Activated T-cell treated with anti-CD3 and anti-CD28 coated beads for 4 hours (primary cell): ENCODE measurements at places on chromosomes 11 and 22.

DNA sequence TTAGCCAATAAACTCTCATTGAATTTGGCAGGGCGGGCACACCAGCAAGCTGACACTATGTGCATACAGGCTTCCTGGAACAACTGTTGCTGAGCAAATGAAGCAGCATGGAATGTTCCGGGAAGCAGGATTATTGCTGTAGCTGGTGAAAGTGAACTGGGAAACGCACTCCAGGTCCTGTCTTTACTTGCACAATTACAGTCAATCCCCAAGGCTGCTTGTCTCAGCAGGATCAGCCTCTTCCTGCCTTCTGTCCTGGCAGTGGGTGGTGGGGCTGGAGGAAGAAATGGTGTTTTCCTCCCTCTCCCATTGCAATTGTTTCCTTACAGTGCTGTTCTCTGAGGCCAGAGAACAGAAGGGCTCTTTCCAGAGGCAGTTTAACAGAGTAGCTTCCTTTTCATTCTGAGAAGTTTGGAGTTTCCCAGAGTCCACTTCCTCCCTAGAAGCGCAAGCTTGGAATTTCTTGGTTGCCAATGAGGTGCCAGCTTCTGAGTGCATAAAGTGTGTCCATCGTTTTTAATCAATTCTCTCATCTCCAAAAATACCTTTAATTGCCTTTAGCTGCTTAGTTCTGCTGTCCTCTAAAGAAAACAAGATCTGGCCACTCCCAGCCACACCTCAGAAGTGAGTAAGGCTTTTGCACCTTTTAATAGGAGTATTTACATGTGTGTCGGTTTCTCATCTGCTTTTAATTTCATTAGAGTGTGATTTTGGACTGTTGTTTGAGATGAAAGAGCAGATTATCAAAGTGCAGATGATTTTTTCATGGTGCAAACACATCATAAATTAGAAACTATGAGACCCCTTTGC is 19.9 kb downstream of the CD44 start:
- DNase-seq: no peak

- no peak for DNase-seq
These were observed 87.8 kb upstream of the CRYBB3 start for GRCh38 chr22:25111579-25112517.

GRCh38 chr22:35315141-35315854 is 15.6 kb downstream of the TOM1 start:
- no peak for DNase-seq

GRCh38 chr11:2869561-2870427 is 15.8 kb downstream of the CDKN1C start:
- DNase-seq: no peak
